ENCODE measurements at places on chromosomes 11 and 22. TPM values are rescaled to one million over a fixed set of nuclear protein-coding genes. Genes with fewer than 3 reads are reported as not detected.

Gene P2RX6
- total RNA-seq, result 3.6 TPM

Gene OR8H2
- not detected for total RNA-seq

Gene PATE4
- not detected for total RNA-seq

Gene CRYBA4
- not detected for total RNA-seq

Gene EWSR1
- total RNA-seq, result 197 TPM

Gene PATE2
- total RNA-seq, result 0.29 TPM

Gene CNIH2
- total RNA-seq, result 0.17 TPM

Gene PRDM11
- 3.3 TPM for total RNA-seq

Gene TSGA10IP
- 0.33 TPM for total RNA-seq

Gene LRRC32
- total RNA-seq, result 5.4 TPM

Gene GAL3ST1
- total RNA-seq, result 0.17 TPM

Gene TEAD1
- total RNA-seq, result 120 TPM

Gene MGAT3
- total RNA-seq, result not detected

Gene TSPAN18
- total RNA-seq, result not detected

Gene VWCE
- total RNA-seq, result 8.4 TPM

Gene CRY2
- total RNA-seq, result 22.2 TPM

Gene UBQLN3
- total RNA-seq, result 0.15 TPM

Gene PACSIN3
- 31.3 TPM for total RNA-seq

Gene TNNI2
- not detected for total RNA-seq

Gene NXPE1
- not detected for total RNA-seq

Gene MN1
- total RNA-seq, result 16.0 TPM

Gene HOATZ
- not detected for total RNA-seq

Gene PHF21A
- 17.7 TPM for total RNA-seq

Gene NXPE4
- total RNA-seq, result not detected

Gene CHRM1
- not detected for total RNA-seq

Gene VSTM5
- total RNA-seq, result not detected

Gene TRPC6
- total RNA-seq, result 0.17 TPM

Gene WNT11
- total RNA-seq, result 0.50 TPM

Gene MPST
- 42.9 TPM for total RNA-seq

Gene SHANK2
- total RNA-seq, result 4.5 TPM

Gene RBMXL2
- total RNA-seq, result not detected

Gene OR6T1
- not detected for total RNA-seq

Gene TRIM68
- total RNA-seq, result 13.9 TPM

Gene OR5B21
- not detected for total RNA-seq

Gene SLC22A6
- total RNA-seq, result not detected

Gene TMEM191B
- total RNA-seq, result not detected

Gene CSRP3
- total RNA-seq, result not detected

Gene FAM180B
- total RNA-seq, result not detected

Gene PKNOX2
- 0.73 TPM for total RNA-seq

Gene MMP3
- total RNA-seq, result 9.5 TPM

Data from smooth muscle cell of trachea (primary cell).